NCI-H460 (cell line): ENCODE measurements at places on chromosomes 16 and 17. TPM values are rescaled to one million over a fixed set of nuclear protein-coding genes. Genes with fewer than 3 reads are reported as not detected.
A peak's percentile ranks its signal among the peaks of the same experiment; 100 is the strongest.

- DNase-seq: no peak
Observed at GRCh38 chr17:55561973-55562495, 50.8 kb upstream of the SMIM36 start.

DNA sequence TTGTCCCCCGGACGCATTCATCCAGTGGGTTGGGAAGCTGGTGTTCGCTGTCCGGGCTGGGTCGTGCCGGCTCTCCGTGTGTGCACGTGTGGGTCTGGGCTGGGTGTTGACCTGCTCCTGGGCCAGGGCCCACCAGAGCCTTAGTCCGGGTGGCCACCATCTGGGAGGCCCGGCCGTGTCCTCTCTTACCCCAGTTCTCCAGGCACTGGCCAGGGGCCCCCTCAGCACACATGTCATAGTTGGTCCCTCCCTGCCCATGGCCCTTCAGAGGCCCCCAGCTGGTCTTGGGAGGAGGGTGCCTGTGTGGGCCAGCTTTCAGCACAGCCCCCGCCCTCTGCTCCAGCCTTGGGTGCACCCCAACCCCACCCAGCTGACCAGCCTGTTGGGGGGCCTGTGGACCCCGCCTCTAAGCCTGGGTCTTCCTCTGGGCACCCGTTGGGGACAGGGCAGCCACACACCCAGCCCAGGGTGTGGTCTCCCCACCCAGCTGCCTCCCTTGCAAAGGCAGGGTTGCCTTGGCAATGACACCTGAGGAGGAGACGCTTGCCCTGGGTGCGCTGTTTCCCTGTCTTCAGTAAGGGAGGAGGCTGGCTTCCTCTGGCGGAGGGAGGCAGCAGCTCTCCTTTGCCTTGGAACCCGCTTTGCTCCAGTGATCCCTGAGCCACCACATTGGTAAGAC is 77.4 kb downstream of the JPH3 start:
- DNase-seq: no peak

DNA sequence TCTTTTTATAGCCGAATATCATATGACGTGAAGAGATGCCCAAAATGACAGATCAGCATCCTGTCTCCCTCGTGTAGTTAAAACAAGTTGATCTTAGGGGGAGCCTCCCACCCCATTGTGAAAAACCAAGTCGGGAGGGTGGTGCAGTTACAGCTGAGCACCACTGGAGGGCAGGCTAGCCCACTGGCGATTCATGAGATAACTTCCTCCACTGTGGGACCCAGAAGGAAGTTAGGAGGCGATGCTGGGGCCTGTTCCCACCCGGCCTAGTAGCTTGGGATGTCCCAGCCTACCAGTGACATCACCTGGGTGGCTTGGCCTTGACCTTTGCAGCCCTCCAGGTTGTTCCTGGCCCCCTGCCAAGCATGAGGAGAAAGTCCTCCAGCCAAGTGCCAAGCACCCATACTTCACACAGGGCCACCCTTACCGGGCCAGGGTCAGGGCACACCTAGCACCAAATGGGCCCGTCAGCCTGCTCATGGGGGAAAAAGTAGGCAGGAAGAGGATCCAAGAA is 8.1 kb upstream of the CPNE2 start:
- DNase-seq: peak; percentile 78

DNA sequence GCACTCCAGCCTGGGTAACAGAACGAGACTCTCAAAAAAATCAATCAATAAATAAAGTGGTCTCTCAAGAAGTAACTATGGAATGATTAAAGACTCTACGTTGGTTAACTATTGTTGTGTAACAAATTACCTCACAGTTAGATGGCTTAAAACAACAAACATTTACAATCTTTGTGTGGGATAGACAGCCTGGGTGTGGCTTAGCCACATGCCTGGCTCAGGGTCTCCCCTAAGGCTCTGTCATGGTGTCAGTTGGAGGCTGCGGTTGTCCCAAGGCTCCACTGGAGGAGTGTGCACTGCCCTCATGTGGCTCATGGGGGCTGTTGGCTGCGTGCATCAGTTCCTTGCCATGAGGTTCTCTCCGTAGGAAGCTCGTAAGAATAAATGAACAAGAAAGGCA is 294.5 kb downstream of the SNX29 start:
- peak; percentile 11 for DNase-seq

Gene PRSS27
- total RNA-seq: 3.0 and 3.8 TPM in 2 replicates

GRCh38 chr16:89821438-89822187 is 5.2 kb upstream of the FANCA start:
- DNase-seq: no peak

Gene TBC1D3C
- not detected in 2 replicates for total RNA-seq

- no peak for DNase-seq
Observed at GRCh38 chr16:19659554-19659953, 58.5 kb downstream of the KNOP1 start.

- no peak for DNase-seq
Observed at GRCh38 chr16:4566144-4566543, 10.0 kb downstream of the C16orf96 start.

Gene YBX2
- 0.06 and 0.15 TPM in 2 replicates for total RNA-seq

DNA sequence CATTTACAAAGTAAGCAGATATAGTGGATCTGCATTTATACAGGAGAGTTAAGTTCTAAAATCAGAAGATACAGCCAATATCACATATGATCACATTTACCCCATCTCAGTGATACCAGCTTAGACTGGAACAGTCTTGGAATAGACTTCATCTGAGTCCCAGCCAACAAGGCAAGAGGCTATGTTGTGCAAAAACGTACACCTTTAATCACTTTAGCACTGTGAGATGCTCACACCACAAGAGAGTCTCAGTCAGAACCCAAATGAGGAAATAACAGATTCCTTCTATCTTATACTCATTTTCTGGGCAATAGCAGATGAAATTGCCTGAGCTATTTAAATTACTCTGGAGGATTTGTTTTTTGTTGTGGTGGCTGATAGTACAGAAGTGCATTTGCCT is 145.6 kb downstream of the ANKFN1 start:
- DNase-seq: no peak

Gene SLC35B1
- total RNA-seq: 107 and 117 TPM in 2 replicates

Gene HOXB1
- not detected in 2 replicates for total RNA-seq

GRCh38 chr17:66307257-66307656 is 4.8 kb downstream of the PRKCA start:
- no peak for DNase-seq

DNA sequence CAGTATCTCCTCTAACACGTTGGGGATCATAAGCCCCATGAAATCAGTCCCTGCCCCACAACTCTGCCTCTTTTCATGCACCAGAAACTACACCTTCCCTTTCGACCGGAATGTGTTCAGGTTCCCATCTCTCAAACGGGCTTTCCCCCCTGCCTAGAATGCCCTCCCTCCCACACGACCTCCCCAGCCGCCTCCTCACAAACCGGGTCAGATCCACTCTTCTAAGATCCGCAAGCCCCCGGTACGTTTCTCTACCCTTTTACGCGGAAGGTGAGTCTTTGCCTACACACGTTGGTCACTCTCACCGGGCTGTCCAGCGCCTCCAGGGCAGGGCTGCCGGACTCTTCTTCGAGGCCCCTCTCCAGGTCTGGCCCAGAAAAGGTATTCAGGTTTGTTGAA is 708 bp downstream of the DHX33 start:
- DNase-seq: no peak

DNA sequence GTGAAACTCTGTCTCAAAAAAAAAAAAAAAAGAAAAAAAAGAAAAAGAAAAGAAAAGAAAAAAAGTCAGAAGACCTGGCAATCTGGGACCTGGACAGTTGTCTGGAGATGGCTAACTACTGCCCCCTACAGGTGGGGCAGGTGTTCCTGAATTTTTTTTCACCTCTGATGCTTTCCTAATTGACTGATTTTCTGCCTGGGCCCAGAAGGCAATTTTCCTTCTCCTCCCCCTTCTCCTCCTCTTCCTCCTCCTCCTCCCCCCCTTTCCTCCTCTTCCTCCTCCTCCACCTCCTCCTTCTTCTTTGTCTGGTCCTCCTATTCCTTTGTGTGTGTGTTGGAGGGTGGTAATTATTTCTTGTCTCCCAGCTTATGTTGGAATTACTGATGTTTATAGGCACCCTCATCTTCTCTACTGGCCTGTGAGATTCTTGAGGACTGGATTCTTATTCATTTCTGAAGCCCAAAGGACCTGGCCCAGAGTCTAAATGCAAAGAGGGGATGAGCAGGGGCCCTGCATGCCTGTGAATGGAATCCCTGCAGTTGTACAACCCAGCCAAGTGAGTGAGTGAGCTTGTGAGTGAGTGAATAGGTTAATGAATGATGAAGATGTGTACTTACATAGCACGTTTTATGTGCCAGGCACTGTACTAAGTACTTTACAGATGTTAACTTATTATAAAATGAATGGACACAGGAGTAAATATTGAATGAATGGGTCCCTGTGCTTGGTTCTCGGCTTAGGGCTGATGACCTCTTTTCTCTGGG is 26.9 kb downstream of the IRX5 start:
- DNase-seq: peak; percentile 26

GRCh38 chr17:29390851-29391631 is 878 bp downstream of the TAOK1 start:
- DNase-seq: no peak

Gene EPOP
- 9.5 and 11.6 TPM in 2 replicates for total RNA-seq

DNA sequence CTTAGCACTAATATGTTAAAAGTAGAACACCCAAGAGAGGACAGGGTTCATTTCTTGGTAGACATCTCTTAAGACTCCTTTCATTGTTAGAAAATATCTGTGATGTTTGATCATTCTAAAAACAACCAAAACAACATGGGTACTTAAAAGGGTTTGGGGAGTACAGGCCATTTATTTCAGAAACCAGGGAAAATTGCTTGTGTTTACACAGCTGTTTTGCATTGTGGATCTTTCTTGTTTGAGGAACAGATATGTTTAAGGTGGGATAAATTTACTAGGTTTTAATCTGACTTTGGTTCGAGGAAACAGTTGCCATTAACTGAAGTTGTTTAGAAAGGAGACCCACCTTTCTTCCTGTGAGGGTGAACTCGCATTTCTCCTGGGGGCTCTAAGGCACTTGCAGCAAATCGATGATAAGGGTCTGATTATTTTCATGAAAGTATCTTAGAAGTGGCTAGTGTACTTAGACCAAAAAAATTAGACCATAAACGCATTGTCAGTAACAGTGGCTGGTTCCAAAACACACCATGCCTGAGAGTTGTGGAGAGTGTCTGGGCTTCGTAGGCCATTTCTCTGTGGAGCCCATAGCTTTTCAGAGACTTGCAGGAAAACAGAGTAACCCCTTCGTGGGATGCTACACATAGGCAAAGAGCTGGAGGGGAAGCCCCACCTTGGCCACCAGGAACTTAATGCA is 17.6 kb downstream of the CLUAP1 start:
- no peak for DNase-seq

Gene DHX40
- total RNA-seq: 76.7 and 78.2 TPM in 2 replicates

Gene SLC13A2
- not detected in 2 replicates for total RNA-seq

- DNase-seq: no peak
Observed at GRCh38 chr16:72952811-72953271, 95.1 kb downstream of the ZFHX3 start.

Gene STAC2
- total RNA-seq: not detected in 2 replicates

Gene KRT14
- total RNA-seq: not detected in 2 replicates

Gene SLFN13
- total RNA-seq: 1.0 and 2.0 TPM in 2 replicates

GRCh38 chr17:48722201-48722907 is at the start of gene PRAC1:
PRAC1 (minus strand) TSS chr17:48722518; CDS start chr17:48722392, 126 bp downstream.
- no peak for DNase-seq

- DNase-seq: no peak
Observed at GRCh38 chr17:43601280-43602039, 55.3 kb upstream of the ETV4 start.

Gene ELMO3
- total RNA-seq: 1.1 and 1.5 TPM in 2 replicates

- DNase-seq: no peak
Observed at GRCh38 chr17:72270273-72270924, 149.6 kb downstream of the SOX9 start.

GRCh38 chr16:85248342-85248741 is 136.1 kb upstream of the CIBAR2 start:
- DNase-seq: no peak
